CD4-positive, alpha-beta memory T cell (primary cell): ENCODE measurements at places on chromosomes 11 and 22. TPM values are rescaled to one million over a fixed set of nuclear protein-coding genes. Genes with fewer than 3 reads are reported as not detected.
A peak's percentile ranks its signal among the peaks of the same experiment; 100 is the strongest.

DNA sequence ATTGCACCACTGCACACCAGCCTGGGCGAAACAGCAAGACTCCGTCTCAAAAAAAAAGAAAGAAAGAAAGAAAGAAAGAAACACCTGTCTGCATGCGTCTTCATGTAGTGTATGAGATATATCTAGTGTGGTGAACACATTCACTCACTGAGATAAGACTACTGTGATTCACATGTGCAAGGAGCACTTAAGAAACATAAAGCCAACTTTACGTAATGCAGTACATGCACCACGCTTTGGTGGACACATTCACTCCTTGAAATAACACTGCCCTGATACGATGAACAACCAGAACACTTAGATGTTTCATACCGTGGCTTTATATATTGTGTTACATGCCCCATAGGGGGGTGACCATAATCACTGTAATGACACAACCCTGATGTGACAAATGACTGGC lies 96.0 kb downstream of the MICAL3 start:
- DNase-seq, result no peak

Gene NAALAD2
- total RNA-seq, result not detected

GRCh38 chr11:122509899-122510298 lies 145.6 kb upstream of the UBASH3B start:
- DNase-seq, result no peak

DNA sequence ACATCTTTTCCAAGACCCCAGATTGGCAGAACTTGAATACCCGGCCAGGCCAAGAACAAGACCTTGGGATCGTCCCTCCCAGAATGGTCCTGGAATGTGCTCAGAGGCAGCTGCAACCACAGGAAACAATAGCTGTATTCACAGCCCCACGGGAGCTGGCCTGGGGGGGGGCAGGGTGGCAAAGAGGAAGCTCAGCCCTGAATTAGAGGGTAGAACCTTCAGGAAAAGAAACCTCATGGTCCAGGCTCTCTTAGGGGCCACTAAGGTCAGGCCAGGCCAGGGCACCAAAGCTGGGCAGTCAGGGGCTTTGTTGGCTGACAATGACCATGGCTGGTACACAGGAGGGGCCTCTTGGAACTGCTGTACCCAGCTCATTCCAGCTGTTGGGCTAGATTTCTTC lies 17.3 kb downstream of the RPL27A start:
- DNase-seq, result no peak

Gene CENATAC
- 114 TPM for total RNA-seq

Gene SDHD
- 65.5 TPM for total RNA-seq

DNA sequence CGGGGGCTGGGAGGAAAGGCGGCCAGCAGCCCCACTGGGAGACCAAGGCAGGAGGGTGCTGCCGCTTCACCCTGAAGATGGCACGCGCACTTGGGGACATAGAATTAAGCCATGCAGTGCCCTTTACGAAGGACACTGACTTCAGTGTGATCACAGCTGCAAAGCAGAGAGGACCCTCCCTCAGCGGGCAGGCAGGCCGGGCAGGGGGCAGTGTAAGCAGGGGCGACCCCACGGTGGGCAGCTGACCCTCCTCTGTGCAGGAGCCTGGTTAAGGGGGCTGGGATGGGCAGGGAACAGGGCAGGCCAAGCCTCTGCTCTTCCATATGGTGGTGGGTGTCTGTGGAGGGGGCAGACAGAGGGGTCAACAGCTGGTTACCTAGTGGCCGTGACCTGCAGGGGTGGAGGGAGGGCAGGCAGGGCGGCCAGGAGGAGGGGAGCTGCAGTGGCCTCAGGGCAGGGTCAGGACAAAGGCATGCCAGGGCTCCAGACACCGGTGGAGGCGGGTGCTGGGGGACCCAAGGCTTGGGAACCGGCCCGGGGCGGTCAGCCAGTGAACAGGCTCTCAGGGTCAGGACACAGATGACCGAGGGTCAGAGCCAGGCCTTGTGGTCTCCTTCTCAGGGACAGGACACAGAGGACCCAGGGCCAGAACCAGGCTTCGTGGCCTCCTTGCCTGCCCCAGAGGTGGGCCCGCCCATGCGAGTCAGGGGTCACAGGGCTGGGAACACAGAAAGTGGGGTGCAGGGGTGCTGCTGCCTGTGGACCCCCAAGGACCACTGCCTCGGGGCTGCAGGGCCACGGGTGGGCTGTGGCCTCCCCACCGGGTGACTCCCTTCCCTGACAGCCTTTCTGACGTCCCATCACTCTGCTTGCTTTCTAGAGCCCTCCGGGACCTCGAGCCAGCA lies 7.2 kb downstream of the LMNTD2 start:
- DNase-seq, result peak; percentile 38
